Right atrium auricular region (tissue), 2 donors: ENCODE measurements at places on chromosomes 3 and 15. TPM values are rescaled to one million over a fixed set of nuclear protein-coding genes. Genes with fewer than 3 reads are reported as not detected.

The NOP10 gene
- total RNA-seq: 120 TPM

The ZCWPW2 gene
- total RNA-seq: 3.4 TPM

DNA sequence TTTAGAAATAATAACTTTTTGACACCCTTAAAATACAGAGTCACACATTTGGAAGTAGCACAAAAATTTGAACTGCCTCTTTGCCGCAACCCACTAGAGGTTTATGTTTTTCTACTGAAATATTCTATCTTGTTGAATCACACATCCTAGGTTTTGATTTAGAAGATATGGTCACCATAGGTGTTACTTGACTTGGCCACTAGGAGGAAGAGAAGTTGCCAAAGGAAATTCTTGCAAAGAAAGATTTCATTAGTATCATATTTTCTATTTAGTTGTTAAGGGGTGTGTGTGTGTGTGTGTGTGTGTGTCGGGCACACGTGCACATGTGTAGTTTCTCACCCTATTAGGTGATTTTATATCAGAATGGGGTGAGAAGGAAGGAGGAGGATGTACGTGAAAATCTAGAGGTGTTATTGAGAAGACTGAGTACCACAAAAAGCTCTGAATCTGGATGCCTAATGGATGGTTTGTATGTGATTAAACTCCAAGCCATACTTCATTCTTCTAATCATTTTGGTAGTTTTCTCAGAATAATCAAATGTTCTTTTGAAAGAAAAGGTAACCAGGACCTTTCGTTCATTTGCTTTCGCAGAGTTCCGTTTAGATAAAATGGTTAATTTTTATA, 31.5 kb downstream of the ZFAND6 start:
- no peak for DNase-seq

GRCh38 chr15:28140062-28140461, 40.9 kb upstream of the OCA2 start:
- no peak for DNase-seq
